Neural progenitor cell (in vitro differentiated cells): ENCODE measurements at places on chromosomes 5 and 9.
A peak's percentile ranks its signal among the peaks of the same experiment; 100 is the strongest.

- no peak for DNase-seq
Observed at GRCh38 chr5:127988146-127988760, 95.3 kb upstream of the SLC12A2 start.

DNA sequence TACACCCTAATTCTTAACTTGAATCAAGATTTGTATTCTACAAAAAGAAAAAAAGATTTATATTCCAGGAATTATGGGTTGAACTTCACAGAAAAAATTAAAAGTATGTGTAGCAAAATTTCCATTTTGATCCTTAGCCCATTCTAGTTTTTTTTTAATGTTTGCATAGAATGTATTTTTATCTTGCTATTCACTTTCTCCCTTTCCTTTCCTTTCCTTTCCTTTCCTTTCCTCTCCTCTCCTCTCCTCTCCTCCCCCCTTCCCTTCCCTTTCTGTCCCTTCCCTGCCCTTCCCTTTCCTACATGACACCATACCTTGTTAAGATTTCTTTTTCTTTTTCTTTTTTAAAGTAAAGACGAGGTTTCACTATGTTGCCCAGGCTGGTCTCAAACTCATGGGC, 542.5 kb upstream of the PTGER4 start:
- DNase-seq = no peak

DNA sequence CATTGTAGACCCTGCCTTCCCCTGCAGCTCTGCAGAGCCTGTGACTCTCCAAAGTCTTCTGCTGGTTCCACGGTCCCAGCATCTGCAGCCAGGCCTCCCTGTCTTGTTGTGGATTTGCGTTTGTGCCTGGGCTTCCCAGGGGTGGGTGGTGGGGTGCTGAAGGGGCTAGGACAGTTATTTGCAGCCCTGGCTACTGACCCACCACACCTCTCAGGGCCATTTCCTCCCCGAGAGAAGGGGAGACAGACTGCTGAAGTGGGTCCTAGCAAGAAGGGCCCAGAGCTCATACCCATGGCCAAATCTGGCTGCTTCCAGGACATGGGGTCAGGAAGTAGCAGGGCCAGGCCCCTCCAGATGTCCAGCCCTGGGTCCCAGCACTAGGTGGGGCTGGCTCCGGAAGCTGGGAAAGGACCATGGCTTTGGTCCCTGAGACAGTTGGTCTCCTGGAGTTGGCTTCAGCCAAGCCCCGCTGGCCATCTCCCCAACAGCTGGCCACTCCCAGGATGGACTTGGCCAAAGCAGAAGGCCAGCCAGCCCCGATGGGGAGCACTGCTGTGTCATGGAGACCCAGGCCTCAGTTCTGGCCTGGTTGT, 26.3 kb downstream of the GSN start:
- no peak for DNase-seq

DNA sequence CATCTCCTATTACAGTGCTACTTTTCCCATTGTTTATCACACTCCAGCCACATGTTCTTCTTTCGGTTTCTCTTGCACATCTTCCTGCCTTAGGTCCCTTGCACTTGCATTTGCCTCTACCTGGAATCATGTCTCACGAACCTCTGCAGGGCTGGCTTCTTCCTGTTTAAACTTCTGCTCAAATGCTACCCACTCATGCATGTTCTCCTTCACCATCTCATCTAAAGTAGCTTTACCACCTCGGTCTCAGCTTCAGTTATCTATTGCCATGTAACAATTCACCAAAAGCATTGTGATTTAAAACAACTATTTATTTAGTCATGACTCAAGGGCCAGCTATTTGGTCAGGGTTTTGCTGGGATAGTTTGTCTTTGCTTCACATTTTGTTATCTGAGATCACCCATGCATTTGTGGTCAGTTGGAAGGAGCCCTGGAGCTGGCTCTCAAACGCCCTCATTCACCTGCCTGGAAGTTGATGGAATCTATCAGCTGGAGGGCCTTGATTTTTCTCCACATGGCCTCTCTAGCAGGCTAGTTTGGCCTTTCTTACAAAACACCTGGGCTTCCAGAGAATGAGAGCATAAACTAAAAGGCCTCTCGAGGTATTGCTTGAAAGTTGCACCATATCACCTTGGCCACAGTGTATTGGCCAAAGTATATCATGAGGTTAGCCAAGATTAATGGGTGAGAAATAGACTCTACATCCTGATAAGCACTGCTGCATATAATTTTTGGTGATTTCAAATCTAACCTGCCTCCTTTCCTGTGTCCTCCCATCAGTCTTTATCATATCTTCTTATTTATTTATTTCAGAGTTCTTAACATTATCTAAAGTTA, 21.4 kb downstream of the SPINK1 start:
- DNase-seq = no peak

DNA sequence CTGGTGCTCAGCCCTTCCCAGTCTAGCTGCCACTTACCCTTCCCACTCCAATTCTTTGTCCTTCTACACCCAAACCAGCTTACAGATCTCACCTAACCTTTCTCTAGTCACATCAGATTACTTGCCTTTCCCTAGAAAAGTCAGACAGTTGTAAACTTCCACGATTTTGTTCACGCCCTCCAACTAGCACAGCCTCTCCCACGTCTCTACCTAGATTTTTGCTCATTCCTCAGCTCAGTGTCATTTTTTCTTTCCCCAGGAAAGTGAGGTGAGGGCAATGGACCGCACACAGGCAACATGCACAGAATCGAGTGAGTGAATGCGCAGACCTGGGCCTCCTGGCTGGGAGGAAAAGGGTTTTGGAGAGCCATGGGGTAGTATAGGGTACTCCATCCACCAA, 20.9 kb upstream of the PRUNE2 start:
- no peak for DNase-seq

- no peak for DNase-seq
Observed at GRCh38 chr9:131010482-131011273, 1.7 kb downstream of the LAMC3 start.

DNA sequence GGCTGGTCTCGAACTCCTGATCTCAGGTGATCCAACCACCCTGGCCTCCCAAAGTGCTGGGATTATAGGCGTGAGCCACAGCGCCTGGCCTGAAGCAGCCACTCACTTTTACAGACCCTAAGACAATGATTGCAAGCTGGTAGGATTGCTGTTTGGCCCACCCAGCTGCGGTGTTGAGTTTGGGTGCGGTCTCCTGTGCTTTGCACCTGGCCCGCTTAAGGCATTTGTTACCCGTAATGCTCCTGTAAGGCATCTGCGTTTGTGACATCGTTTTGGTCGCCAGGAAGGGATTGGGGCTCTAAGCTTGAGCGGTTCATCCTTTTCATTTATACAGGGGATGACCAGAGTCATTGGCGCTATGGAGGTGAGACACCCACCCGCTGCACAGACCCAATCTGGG, 1.5 kb downstream of the CA9 start:
- peak; percentile 45 for DNase-seq

DNA sequence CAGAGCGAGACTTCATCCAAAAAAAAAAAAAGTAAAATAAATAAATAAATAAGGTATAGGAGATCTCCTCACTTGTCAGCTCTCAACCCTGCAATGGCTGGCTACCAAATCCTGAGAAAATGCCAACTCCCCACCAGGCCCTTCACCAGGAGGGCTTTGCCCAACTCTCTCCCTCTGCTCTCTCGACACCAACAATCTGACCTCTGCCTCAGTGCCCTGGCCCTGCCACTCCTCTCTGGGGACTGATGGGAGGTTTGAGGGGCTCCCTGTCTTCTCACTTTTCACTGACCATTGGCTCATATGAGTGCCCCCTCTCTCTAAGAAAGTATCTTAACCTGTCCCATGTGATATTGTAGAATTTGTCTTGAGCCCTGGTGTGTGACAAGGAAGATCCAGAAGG, 52.6 kb upstream of the SH3PXD2B start:
- DNase-seq = no peak
